ENCODE measurements at places on chromosomes 4 and X.

DNA sequence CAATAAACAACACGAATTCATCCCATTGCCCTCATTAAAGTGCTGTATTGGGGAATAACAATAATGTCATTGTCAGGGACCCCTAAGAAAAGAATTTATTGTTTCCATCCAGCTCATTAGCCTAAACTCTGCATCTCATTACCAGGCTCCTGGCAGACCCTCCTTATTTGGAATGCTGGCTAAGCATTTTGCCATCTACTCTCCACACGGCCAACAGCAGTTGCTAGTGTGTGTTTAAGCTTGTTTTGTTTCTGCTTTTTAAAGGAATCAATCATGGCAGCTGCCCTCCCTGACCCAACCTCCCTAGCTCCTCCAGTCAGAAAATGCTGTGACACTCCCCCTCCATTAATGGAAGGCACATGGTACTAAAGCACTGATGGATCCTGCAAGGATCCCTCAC is 43.5 kb downstream of the GATB start:
- no peak for DNase-seq

GRCh38 chrX:3550160-3550751 is 163.2 kb downstream of the PRKX start:
- DNase-seq: peak; percentile 12

DNA sequence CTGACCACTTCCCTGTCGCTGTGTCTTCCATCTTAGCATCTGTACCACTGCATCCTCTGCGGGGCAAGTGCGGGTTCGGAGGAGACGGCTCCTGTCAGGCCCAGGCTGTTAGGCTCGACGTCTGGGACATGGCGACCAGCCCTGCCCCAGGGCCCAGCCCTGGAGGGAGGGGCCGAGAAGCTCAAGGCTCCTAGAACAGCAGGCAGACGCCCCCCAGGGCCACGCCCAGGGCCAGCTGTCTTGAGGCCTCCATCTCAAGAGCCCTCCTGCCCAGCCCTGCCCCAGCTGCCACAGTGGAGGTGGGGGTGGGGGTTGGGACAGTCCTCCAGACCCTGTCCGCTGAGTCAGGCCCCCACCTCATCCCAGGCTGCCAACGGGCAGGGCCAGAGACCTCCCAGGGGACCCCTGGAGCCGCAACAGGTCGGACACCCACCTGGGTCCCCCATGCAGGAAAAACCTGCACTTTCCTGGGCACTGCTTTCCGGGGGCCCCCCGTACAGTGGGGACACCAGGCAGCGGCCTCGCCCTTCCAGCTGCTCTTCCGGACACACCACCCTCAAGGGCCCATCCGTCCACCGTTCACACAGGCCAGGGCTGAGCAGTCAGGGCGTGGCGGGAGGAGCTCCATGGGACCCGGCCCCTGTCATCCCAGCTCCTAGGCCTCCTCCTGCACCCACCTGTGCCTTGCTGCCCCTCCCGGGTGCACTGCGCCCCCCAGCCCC is 83.1 kb downstream of the FAM53A start:
- DNase-seq: no peak

- DNase-seq: no peak
These were observed 1961.5 kb upstream of the TENM3 start for GRCh38 chr4:180281724-180282123.

GRCh38 chrX:24646745-24647182 is 383 bp downstream of the PCYT1B start:
- peak; percentile 14 for DNase-seq

GRCh38 chr4:52825460-52826090 is 36.5 kb upstream of the RASL11B start:
- DNase-seq: no peak

DNA sequence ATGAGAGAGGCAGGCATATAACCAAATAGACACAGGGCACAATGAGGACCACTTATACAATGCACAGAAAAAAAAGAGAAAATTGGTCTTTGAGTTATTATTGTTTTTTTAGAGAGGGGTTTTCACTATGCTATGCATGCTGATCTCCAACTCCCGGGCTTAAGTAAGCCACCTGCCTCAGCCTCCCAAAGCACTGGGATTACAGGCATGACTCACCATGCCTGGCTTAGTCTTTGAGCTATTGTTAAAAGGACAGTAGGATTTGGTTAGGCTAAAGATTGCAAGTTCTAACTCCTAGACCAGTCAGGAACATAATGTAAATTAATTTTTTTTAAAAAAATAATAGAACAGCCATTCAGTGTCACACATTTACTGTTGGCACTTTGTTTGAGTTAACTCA is 340.1 kb downstream of the GPAT3 start:
- DNase-seq: no peak

DNA sequence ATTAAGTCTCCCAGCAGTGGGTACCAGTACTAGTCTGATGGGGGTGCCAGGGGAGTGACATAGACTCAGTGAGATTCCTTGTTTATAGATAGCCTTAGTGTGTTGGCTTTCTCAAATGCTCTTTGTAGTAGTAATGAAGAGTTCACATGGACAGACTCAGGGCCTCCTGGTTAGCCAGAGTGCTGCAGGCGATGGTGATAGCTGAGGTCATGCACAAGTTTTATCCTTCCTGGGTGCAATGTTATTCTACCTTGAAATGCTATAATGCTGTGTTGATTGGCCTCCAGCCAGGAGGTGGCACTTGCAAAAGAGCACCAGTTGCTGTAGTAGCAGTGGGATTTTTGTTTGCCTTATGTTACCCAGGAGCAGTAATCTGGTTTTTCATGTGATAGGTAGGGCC is 35.5 kb upstream of the ADH4 start:
- DNase-seq: no peak

- DNase-seq: no peak
These were observed 61.4 kb downstream of the WFS1 start for GRCh38 chr4:6331018-6331417.

DNA sequence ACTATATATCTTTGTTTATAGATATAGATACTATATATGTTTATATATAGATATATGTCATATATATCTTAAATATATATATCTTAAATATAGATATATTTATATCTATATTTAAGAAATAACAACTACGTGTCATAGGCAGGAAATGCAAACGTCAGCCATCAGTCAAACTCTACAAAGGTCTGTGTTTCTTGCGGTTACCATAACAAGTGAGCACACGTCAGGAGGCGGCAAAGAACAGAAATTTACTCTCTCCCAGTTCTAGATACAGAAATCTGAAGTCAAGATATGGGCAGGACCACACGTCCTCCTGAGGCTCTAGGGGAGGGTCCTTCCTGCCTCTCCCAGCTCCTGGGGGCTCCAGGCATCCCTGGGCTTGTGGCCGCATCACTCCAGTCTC is 6.5 kb downstream of the PLCXD1 start:
- no peak for DNase-seq

GRCh38 chrX:40845331-40845911 is 110.1 kb upstream of the MED14 start:
- DNase-seq: peak; percentile 93

DNA sequence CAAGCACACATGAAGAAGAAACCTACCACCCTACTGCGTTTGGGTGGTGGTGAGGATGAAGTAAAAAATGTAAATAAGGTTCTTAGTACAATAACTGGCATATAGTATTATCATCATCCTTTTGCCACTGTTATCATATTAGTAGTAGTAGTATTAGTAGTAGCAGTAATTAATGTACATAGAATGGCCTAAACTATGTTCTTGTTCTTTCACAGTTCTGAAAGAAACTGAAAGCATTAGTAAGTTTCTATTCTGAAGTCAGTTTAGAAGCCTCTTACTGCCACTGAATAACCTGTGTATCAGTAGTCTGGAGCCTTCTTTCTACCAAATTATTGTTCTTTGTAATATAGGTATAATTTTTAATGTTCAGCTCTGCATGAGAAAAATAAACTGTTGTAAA is 21.0 kb downstream of the COL4A6 start:
- DNase-seq: no peak

GRCh38 chrX:155127465-155127864 is 56.2 kb downstream of the BRCC3 start:
- no peak for DNase-seq

DNA sequence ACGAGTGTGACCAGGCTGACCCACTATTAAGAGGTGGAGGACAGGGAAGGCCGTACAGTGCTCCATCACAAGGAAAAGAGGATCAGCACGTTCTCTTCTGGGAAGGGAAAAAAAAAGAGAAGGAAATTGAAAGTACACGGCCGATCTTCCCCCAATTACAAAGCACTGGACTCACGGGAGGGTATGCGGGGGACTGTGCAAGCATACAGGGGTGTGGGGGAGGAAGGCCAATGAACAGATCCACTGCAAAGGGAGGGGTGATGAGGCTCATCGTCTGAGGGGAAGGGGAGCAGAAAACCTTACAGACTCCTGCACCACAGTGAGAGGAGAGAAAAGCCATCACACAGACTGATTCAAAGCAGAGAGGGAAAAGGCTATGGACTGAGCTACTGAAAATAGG is 1.1 kb downstream of the ELK1 start:
- DNase-seq: no peak

DNA sequence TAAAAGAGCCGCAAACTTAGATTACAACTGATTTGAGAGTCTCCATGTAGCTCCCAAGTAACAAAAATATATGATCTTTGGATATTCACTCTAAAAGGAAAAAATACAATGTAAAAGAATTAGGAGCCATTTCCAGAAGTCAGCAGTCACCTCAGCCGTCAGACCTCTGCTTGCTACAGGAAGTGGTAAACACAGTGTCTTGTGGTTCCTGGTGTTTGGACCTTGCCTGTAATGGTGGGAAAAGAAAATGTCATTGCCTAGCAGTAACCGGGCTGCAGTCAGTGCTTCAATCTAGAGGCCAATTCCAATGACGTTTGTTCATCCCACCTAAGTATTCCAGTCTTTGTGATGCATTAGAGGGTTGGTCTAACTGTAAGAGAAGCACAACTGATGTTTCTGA is 28.9 kb upstream of the SMIM31 start:
- no peak for DNase-seq

DNA sequence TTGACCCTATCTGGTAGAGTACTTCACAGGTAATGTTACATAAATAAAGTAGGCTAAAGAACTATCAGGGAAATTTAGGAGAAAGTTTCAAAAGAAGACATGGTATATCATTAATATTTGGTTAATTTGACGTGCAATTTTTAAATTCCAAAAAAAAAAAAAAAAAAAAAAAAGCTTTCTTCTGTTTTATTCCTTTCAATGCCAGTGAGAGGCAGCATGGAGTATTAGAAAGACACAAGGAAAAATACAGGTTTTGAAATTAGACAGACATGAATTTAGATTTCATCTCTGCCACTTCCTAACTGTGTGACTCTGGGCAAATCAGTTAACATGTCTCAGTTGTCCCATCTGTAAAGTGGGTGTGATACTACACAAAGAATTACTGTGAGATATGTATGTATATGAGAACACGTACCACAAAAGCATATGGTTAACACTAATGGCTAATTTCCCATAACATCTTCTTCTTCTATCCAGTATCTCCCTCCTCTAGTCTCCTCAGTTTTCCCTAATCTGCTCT is 132.5 kb downstream of the GPC3 start:
- peak; percentile 2 for DNase-seq

GRCh38 chr4:157792716-157793115 is 380.1 kb downstream of the GASK1B start:
- DNase-seq: peak; percentile 82

DNA sequence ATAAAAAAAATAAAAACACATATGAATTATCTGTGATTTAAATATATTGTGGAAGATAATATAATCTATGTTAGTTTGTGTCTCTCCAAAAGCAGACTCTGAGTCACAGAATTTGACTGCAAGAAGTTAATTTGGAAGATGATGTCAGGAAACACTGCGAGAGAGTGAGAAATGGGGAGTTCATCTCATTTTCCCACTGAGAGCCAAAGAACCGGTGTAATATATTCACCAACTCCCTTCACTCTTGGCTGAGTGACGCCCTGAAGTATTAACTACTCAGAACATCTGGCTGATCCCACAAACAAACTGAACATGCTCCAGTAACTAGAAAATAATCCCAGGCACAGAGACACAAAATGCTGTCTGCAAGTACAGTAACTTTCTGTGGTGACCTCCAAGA is 345.8 kb upstream of the SPANXN1 start:
- no peak for DNase-seq
